ENCODE measurements at places on chromosomes 12 and 14. TPM values are rescaled to one million over a fixed set of nuclear protein-coding genes. Genes with fewer than 3 reads are reported as not detected.

The STON2 gene
- 0.30 TPM for total RNA-seq

The GNPTAB gene
- 44.9 TPM for total RNA-seq

The CDK17 gene
- total RNA-seq, result 30.1 TPM

DNA sequence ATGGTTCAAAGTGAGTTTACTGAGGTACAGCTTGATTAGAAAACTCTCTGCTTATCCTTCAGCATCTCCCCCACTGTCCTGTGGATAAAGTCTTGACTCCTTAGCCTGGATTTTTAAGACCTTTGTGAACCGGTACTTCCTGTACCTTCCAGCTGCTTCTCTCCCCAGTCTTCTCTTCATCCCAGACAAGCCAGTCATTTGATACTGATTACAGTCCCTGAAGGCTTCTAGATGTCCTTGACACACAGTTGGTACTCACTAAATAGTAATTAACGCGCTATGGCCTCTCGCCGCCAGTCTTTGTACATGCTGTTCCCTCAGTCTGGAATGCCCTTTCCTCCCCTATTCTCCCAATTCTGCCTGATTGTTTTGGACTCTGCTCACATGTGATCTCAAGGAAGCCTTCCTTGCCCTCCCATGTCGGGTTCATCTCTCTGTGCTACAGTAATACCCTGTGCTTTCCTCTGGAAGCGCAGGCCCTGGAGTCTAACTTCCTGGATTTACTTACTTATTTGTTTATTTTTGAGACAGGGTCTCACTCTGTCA, 50.6 kb upstream of the PTGR2 start:
- no peaks in the 10 kb centered on the region for H3K27me3 ChIP-seq
- H3K4me3 ChIP-seq, result no peak overlapping the region
